NCI-H524 treated with DMSO at 0.1 percent for 48 hours (cell line): ENCODE measurements at places on chromosomes 5 and 9.

GRCh38 chr5:80659106-80659505 is 4.3 kb upstream of the DHFR start:
- no peak for DNase-seq

DNA sequence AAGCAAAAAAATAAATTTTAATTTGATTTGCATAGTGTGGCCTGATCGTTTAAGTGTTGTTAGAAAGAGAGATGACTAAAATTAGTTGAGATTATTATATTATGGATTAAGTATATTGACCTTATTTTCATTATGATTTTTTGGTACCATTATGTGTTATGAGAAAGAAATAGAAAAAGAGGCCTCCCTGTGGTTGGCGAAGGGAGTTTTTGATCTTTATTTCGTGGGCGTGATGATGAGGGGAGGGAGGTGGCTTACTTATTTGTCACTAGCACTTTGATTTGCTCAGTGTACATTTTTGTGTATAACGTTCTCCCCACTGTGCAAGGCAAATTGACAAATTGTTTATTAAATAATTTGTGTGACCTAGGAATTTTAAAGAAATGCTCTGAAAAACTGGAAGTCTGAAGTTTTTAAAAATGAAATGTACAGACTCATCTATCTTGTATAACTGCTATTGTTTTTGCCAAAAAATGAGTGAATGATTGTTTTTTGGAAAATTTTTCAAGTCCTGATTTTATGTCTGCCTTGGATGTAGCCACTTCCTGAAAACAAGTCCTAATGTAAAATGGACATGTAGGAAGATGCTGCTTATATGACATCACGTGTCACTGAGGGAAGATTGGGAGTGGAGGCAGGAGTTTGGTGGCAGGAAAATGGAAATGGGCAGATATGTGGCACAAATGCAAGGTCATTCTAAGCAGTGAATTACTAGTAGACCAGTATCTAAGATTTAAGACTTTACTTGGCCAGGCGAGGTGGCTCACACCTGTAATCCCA is 3.0 kb downstream of the DAPK1 start:
- DNase-seq = no peak

- no peak for DNase-seq
Measured at GRCh38 chr5:43197535-43197934, 5.5 kb downstream of the NIM1K start.

DNA sequence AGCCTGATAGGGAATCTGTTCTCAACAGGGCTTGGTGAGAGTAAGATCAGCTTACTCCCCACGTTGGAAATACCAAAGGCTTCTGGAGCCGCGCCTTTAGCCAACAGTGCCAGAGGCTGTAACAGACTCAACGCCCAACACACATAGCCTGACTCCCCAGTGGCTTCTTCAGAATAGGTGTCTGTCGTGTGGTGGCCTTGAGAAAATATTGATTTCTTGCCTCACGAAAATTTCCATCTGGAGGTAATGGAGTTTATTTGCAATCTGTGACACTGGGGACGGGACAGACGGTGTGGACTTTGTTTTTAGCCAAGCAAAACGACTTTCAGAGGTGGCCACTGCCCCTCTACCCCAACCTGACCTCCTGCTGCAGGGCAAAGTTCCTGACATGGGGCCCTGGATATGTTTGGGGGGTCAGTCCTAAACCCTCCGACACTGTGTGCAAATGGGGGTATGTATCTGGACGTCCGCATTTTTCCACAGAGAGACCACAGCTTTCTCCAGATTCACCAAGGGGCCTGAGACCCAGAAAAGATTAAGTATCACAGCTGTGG is 189.3 kb downstream of the CDK5RAP2 start:
- DNase-seq = no peak

DNA sequence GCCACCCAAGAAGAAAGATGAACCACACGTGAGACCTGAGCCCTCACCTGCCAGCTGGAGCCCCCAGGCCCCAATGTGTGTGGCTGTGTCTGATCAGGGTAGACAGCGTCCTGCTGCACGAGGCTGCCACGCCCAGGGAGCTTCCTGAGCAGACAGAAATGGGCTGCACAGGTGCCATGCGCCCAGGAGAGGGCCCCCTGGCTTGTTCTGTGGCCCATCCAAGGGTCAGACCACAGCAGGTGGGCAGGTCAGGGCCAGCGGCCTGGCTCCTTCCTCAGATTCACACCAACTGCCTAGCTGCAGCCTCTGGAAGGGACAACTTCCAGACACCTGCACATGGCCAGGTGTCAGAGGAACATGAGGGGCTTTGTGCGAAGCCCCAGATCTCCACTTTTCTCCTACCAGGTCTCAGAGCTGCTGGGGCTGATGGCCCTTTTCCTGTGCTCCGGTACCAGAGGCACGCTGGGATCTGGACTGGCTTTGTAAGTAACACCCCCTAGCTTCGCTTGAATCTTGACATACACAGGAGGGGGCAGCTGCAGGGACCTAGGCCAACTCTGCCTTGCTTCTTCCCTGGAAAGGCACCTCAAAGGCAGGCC is 10.8 kb downstream of the SARDH start:
- DNase-seq = no peak

DNA sequence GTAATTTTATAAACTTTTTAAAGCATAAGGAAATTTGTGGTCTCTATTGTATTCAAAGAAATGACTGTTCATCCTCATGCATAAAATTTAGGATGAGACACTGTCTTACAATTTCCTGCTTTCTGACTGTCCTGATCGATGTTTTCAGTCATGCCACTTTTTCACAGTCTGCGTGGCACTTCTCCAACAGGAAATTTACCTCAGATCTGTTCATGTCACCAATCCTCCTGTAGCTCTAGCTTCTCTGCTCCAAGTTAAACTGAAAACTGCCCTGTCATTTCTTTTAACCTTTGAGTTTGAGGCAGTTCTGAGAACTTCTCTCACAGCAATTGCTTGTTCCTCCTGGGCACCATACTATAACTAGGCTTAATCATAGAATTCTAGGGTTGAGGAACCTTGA is 455.1 kb downstream of the EFNA5 start:
- no peak for DNase-seq

- DNase-seq = no peak
Measured at GRCh38 chr5:157157293-157157891, 8.7 kb downstream of the GARIN3 start.

DNA sequence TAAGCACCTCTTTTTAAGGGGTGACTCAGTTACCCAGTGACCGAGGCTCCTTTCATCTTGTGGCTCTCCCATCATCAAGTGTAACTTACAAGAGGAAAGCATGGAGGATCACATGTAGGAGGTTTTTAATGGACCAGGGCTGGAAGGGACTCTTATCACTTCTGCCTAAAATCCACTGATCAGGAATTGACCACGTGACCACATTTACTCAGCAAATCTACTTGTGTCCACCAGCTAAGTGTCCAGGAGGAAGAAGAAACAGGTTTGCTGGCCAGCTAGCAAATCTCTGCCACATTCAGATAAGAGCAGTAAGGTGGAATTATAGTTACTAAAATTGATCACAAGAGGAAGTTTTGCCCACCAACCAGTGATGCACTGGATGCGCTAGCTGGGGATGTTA is 486.0 kb downstream of the ENC1 start:
- DNase-seq = no peak

DNA sequence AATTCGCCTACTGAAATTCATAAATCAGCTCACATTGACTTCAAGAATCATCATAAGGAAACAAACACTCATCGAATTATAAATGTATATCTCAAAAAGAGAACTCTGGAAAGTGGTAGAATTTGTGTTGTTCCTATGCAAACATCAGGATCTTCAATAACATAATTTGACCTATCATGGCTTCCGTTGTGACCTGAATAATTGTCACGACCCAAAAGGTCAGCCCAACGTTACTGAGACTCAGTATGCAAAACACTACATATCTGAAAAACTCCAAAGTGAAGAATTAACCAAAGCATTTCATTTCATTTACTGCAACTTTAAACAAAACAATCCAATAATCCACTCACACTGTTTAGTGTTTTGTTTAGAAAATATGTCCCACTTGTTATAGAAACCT is 1.2 kb downstream of the RAPGEF6 start:
- no peak for DNase-seq

GRCh38 chr5:77663090-77663863 is 24.8 kb upstream of the OTP start:
- DNase-seq = no peak

- DNase-seq = no peak
Measured at GRCh38 chr5:179312557-179313235, 32.6 kb downstream of the ADAMTS2 start.

DNA sequence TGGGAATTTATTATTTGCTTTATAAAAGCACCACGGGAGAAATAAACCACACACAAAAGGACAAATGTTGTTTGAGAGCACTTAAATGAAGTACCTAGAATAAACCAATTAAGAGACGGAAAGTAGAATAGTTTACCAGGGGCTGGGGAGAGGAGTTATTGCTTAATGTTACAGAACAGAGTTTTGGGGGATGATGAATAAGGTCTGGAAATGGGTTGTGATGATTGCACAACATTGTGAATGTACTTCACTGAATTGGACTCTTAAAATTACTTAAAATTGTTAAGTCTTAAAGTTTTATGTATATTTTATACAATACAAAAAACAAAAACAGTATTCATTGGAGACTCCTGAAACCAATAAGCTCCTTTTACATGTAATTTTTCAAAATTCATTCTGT is 1.5 kb downstream of the ZBTB43 start:
- DNase-seq = no peak

- no peak for DNase-seq
Measured at GRCh38 chr5:177426566-177427210, at the start of gene GRK6. GRK6 (plus strand) TSS chr5:177426676; CDS start chr5:177426846, 170 bp downstream.

DNA sequence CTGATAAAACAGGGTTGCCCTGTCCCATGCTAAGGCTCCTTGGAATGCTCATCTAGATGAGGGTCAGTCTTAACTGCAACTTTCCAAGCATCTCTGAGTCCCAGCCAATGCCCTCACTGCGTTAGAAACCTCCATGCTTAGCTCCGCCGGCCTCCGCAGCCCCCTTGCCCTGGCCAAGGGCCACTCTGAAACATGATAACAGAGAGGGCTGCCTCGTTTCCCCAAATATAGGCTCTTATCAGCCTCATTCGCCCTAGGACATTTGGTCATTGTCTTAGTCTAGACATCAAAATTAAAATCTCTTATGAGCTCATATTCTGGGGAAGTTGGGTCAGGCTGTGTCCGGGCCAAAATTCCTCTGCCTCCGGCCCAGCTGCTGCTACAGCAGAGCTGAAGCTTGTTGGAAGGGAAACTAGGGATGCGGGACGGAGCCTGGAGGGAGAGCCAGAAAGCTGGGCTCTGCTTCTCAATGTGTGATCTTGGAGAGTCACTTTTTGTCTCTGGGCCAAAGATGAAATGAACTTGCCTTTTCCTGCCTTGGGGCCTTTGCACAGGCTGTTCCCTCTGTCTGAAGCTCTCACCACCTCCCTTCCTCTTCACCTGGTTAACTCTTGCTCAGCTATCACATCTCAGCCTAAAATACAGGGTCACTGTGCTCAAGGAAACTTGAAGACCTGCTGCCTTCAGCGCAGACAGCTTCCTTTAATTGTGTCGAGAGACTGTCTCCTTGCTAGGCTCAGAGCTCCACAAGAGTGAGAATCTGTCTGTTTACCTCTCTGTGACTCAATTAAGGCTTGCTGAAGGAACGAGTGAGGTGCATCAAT is 191.3 kb downstream of the RGS3 start:
- DNase-seq = no peak

GRCh38 chr9:38765101-38765500 is 45.2 kb upstream of the FAM240B start:
- DNase-seq = no peak

DNA sequence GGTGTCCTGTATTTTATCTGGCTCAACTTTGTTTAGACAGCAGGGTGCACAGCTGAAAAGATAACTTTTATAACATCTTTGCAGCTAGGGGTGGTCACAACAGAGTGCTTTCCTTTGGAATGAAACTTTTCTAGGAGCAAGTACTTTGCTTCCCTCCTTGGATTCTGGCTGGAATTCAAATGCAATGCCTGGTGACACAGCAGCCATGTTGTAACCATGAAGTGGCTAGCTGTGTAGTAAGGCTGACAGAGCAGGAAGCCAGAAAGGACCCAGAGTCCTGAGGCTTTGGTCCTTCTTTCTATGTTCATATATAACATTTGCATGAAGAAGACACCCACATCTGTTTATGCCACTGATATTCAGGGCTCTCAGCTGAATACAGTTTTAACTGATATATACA is 48.1 kb downstream of the TENT4A start:
- no peak for DNase-seq

DNA sequence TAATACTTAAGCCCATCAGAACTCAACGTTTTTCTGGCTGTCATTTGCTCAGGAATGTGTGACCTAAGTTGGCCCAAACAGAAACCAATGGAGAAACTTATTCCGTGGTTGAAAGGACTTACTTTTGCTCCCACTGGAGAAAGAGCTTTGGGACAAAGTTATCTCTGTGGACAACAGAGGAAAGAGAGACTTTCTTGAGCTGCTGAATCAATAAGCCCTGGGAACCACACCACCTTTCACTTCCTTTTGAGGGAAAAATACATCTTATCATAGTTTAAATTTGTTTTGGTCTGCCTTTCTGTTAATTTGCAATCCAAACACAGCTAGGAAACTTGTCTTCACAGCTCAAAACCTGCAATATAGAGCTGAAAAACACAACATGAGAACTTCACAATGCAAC is 62.8 kb upstream of the VCAN start:
- no peak for DNase-seq

DNA sequence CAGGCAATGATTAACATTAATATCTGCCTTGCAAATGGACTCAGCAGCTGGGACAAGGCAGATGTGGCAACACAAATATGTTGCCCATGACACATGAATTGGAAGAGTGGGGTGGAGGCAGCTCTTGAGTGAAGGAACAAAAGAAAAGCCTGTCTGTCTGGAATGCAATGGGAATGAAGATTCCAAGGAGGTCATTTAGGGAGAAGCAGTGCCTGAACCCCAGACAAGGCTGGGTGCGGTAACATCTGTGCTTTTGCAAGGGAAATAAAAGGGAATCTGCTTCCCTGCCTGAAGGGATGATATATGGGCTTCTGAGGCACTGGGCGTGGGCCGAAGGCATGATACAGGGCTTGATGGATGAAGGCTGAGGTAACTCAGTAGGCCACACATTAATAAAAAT is 94.1 kb upstream of the TRIM32 start:
- no peak for DNase-seq

DNA sequence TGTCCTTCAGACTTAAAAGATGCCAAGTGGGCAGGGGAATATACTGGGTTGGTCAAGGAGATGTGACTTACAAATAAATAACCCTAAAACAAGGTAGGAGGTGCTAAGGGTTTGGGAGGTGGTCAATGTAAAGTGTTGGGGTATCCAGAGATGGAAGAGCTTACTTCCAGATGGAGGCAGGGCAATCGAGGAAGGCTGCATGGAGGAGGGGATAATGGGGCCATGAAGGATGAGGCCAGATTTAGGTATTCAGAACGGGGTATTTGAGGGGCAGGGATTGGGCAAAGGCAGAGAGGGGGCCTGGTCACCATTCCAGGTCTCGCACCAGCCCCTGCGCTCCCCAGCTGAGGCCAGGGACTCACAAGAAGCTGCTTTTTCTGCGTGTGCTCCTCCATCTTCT is 57.9 kb upstream of the FBXW11 start:
- no peak for DNase-seq

- no peak for DNase-seq
Measured at GRCh38 chr5:111954516-111955395, 197.8 kb upstream of the NREP start.

DNA sequence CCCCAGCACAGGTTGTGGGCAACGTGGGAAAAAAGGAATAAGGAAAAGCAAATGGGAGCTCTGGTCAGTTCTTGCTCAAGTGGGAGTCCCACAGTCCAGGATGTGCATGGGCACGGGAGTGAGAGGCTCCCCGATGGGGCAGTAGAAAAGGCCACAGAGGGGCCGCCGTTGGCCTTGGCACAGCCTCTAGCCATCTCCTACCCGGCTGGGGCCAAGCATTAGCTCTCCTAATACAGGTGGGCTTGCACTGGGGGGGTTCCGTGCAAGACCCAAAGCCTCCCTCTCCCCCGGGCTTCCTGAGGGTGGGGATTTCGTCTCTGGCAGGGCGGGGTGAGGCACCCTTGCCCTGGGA is 212.2 kb upstream of the MVB12B start:
- no peak for DNase-seq
